ENCODE measurements at places on chromosomes 12 and 14.
A peak's percentile ranks its signal among the peaks of the same experiment; 100 is the strongest.

DNA sequence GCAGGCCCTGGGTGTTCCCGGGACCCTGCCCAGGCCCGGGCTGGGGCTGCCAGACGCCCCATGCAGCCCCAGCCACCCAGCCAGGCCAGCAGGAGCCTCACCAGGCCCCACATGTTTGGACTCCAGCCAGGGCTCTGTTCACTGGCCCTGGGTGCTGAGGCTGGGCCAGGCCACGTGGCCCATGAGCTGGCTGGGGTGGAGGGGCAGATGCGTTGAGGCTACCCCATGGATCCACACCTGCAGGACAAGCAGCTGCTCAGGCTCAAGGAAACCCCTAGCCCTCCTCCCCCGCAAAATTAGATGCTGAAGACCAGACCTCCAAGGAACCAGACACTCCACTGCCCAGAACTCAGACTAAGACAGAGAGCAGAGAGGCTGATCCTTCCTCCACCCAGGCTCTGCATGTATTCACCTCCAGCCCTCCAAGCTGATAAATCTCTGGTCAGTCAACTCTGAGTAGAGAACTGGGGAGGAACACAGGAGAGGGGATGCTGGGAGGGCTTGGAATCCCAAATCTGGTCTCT is 1.6 kb downstream of the CDH24 start:
- DNase-seq = no peak

GRCh38 chr12:87441511-87441910 is 587.7 kb downstream of the C12orf50 start:
- DNase-seq = no peak

GRCh38 chr12:100450735-100451134 is 22.9 kb upstream of the NR1H4 start:
- no peak for DNase-seq

DNA sequence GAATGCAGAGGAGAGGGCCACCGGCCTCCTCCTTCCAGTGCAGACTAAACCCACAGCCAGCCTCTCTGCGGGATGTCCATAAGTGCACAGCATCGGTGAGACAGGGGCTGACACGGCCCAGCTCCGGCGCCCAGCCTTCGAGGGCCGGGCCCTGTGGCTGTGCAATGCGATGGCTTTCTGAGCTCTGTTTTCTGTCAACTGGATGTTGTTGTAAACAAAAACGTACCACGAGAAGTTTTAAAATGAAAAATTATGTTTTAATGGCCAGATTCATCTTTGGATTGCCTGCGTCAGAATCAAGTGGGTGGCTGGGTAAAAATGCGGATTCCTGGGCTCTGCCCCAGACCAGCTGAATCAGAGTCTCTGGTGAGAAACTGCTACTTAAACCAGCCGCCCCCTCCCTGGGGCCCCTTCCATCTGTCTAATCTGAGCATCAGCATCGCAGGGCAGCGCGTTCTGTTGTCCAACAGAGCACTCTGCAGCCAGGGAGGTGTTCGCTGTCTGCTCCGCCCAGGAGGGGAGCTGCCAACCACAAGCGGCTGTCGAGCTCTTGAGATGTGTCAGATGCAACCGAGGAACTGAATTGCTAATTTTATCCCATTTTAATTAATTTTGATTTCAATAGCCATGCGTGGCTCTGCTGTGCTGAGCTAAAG is 133.4 kb downstream of the RFLNA start:
- no peak for DNase-seq

- DNase-seq = no peak
These were observed 4.4 kb upstream of the FAM186B start for GRCh38 chr12:49609875-49610154.

- DNase-seq = no peak
These were observed 3.0 kb upstream of the SRSF9 start for GRCh38 chr12:120472521-120472920.

DNA sequence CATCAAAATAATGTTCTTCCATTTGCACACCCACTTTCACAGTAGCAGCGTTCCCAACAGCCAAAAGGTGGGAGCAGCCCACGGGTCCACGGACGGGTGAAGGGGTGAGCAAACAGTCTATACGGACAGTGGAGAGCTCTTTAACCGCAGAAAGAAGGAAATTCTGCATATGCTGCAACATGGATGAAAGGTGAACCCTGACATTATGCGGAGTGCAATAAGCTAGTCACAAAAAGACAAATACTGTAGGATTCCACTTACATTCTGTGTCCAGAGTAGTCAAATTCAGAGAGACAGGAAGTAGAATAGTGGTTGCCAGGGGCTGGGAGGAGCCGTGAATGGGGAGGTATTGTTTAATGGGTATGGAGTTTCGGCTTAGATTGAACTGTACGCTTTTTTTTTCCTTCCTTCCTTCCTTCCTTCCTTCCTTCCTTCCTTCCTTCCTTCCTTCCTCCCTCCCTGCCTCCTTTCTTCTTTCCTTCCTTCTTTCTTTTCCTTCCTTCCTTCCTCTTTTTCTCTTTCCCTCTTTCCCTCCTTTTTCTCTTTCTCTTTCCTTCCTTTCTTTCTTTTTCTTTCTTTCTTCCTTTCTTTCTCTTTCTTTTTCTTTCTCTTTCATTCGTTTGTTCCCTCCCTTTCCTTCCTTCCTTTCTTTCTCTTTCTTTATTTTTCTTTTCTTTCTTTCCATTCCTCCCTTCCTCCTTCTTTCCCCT is 15.8 kb upstream of the ANKRD9 start:
- no peak for DNase-seq

- DNase-seq = peak; percentile 24
These were observed 139.9 kb downstream of the DUSP6 start for GRCh38 chr12:89212339-89212771.

DNA sequence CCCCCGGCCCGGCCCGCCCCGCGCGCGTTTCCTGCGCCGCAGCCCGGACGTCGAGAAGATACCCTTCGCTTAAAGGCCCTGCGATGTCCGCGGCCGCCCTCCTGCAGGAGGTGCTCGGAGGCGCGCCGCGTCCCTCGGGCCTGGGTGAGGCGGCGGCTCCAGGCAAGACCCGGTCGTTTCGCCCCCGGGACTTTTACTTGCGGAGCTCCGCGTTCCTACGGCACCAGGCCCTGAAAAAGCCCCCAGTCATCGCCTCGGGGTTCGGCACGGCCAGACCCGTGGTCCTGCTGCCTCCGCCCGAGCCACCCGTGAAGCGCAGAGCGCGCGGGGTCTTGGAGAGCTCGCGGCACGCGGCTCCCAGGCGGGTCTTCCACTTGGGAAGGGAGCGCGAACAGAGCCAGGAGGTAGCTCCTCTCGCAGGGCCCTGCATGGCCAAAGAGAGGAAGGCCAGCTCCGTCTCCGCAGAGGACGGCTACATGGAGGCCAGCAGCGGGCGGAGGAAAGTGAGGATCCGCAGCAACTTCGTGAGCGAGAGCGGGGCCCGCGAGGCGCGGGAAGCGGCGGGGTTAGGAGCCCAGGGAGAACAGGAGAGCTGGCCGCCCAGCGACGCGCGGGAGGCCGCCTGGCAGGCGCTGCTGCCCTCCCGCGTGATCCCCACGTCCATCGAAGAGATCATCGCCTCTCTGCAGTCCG is 26.9 kb downstream of the TTC6 start:
- DNase-seq = no peak

- peak; percentile 44 for DNase-seq
These were observed 962 bp downstream of the LEMD3 start for GRCh38 chr12:65170209-65170881.

DNA sequence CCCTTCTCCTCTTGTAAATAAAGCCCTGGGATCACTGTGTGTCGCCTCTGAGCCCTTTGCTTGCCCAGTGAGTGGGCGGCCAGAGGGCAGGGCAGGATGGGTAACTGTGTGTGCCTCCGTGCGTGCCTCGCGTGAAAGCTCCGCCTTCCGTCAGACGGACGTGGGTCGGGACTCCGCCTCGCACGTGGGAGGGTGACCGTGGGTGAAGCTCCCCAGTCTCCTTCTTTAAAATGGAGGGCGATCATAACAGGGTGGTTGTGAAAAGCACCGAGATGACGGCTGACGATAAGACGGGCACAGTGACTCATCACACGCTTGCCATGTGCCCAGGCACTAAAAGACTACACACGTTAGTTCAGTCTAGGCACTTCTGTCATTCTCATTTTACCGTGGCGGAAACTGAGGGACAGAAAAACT is 9.2 kb downstream of the PHB2 start:
- peak; percentile 74 for DNase-seq

DNA sequence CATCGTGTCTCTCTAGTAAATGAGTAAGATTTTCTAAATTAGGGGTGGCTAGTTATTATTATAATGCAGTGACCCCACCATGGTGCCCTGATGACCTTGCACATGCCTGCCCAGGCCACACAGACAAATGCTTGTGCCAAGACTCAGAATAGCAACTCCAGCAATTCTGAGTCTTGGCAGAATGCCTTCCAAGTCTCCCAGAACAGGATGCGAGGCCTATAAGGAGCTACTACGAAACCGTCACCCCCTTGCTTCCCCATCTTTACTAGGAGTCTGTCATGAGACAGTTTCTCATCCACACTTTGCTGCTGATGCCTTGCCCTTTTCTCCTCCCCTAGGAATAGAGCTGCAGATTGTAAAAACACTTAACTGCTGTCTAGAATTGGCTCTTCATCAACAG is 559.9 kb downstream of the TRHDE start:
- no peak for DNase-seq

- DNase-seq = peak; percentile 41
These were observed 946 bp downstream of the RNU4-2 start for GRCh38 chr12:120290609-120291305.

DNA sequence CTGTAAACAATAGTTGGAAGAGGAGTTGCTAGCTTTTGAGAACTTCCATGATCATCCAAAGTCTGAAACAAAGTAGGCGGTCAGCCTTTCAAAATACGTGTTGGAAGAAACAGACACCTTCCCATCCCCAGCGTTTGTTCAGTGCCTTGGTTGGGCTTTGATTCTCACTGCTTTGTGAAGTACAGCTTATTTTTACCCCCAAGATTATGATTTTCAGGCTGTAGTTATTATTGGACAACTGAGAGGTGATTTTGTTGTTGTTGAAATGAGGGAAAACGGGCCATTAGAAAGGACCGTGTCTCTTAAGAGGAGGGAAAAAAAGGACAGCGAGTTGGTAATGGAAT is 921 bp upstream of the CEP83 start:
- DNase-seq = no peak

DNA sequence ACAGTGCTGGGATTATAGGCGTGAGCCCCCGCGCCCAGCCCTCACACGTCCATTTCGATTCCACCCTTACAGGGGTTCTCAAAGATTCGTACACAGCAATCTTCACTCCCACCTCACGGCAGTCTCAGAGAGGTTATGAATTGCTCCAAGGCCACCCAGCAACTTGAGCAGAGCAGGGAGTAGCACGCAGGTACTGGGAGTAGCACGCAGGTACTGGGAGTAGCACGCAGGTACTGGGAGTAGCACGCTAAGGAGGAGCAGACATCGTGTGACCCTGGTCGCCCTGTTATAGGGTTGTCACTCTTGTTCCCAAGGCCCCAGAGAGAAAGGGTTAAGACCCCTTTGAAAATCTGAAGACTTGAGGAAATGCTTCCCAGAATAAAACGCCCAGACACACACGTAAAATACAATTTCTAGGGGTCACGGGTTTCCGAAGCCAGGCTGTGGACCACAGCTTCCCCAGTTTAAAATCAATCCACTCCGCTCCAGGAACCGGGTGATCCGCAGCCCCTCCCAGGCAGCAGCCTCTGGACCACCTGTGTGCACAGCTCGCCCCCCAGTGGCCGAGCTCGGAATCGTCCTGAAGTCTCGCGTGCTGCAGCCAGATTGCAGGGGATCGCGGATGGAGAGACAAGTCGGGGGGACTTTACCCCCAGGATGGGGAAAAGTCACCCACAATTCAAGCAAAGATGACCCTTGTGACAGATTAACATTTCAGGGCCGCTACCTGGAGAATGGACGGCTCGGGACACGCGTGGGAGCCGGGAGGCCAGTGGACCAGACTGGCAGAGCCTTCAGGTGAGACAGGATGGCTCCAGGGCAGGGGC is 92.0 kb downstream of the SCARB1 start:
- DNase-seq = peak; percentile 69

GRCh38 chr12:75564398-75564797 is 53.0 kb upstream of the KRR1 start:
- DNase-seq = no peak

DNA sequence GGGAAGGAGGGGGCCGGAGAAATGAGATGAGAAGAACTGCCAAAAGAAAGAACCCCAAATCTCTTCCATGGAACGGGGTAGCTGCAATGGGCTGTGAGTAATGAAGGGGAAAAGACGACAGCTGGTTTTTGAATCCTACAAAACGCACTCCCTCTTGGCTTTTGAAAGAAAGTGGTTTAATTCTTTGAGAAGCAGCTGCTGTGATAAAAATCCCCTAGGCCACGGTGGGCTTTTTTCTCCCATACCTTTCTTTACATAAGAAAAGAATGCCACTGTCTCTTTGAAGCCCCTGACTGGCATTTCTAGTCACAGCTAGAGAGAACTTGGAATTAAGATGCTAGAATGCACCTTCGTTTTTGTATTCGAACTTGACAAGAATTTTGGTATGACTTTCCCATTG is 486.1 kb downstream of the GLT1D1 start:
- no peak for DNase-seq

DNA sequence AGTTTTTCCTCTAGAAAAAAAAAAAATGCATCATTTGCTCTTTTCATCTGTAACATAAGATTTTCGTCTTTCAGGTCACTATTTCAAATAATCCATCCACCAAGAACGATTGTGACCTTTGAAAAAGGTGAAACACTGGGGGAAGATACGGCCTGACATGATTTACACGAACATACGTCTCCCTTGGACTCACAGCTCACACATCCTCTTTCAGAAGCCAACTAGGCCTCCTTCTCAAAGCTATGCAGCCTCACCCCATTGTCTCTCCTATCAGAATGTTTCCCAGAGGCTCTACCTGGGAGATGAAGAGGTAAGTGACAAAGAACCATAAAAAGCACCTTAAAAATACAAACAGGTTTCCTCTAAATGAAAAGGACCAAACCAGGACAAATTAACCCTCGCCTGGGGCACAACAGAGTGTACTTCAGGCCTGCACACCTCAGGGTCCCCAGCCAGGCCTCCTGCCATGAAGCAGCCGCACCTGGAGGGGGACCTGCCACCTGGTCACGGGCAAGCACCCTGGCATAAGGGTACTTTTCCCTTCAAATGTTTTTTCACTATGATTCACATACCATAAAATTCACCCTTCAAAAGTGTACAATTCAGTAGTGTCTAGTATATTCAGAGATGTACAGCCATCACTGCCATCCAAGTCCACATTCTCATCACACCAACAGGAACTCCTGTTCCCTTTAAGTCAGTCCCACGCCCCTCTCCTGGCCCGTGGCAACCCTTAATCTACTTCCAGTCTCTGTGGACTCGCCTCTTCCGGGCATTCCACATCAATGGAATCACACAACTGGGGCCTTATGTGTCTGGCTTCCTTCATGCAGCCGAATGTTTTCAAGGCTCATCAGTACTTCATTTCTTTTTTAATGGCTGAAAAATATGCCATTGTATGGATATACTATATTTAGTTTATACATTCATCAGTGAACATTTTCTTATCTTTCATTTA is 5.4 kb downstream of the SLC15A4 start:
- no peak for DNase-seq

DNA sequence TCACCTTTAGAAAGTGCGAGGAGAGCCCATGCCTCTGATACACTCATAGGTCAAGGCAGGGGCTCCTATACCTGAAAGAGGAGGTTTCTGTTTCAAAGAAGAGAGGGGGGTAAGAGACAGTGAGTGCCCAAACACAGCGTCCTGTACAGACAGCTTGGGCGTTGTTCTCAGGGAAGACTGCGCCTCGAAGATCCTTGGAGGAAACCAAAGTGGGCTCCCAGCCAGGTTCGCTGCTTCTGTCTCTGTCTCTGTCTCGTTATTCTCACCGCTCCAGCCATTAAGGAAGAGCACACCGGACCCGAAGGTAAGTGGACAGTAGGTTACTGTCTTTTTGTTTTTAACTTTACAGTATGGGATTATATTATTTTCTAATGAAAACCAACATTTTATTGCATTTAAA is 5.8 kb upstream of the IFI27 start:
- no peak for DNase-seq
